NCI-H446 (cell line): ENCODE measurements at places on chromosomes 16 and 17.
A peak's percentile ranks its signal among the peaks of the same experiment; 100 is the strongest.

DNA sequence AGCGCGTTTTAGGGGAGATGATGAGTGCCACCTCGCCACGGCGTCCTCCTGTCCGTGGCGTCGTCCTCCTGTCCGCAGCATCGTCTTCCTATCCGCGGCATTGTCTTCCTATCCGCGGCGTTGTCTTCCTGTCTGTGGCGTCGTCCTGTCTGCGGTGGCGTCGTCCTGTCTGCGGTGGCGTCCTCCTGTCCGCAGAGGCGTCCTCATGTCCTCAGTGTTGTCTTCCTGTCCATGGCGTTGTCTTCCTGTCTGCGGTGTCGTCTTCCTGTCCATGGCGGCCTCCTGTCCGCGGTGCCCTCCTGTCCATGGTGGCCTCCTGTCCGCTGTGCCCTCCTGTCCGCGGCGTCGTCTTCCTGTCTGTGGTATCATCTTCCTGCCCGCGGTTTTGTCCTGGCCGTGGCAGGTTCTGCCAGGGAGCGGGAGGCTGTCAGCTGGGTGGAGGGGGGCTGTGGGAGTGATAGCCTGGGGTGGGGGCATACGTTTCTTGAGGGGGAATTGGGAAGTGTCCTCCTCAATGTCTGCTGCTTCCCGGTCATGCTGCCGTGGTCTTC is 30.9 kb downstream of the TBCD start:
- DNase-seq: no peak

DNA sequence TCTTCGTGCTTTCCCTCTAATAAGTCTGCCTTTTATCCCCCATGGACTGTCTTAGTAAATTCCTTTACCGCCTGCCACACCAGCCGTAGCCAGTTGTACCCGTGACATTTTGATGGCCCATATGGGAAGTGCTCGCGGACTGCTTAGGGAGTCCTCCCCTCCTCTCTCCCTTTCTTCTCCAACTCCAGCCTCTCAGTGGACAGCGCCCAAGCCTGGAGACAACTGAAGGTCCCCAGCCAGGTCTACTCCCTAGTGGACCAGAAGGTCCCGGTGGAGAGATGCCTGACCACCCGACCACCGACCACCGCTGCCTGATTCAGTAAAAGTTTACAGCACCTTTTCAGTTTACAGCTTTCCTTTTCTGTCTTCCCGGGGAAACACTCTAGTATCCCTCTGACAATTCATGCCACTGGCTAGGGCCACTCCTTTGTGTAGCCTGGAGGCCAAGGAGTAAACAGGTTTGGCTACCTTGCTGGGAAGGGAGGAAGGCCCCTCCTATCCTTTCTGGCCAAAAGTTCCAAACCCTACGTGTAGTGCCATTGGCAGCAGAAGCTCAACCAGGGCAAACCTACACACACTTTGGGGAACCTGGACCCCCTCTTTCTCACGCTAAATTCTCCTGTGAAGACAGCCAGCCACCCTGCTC is 18.0 kb downstream of the CTRB2 start:
- DNase-seq: no peak

DNA sequence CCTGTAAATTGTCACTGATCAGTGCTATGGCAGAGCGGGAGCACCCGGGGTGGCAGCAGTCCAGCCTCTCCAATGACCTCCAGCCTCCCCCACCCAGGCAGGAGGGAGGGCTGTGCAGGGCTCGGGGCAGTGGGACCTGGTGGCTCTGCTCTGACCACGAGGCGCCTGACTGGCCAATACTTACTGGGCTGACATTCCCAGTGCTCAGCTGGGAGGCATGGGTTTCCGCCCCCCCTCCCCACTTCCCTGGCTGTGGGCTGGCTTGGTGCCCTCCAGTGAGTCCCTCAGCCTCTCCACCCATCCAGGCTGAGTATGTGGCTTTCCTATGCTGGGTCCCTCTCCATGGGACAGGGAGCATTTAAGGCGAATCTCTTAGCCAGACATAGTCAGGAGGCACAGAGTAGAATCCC is 2.7 kb downstream of the SOCS3 start:
- no peak for DNase-seq

- DNase-seq: no peak
Measured at GRCh38 chr16:10145542-10146035, 36.6 kb downstream of the GRIN2A start.

GRCh38 chr17:30796016-30796415 is 28.5 kb downstream of the CRLF3 start:
- no peak for DNase-seq

DNA sequence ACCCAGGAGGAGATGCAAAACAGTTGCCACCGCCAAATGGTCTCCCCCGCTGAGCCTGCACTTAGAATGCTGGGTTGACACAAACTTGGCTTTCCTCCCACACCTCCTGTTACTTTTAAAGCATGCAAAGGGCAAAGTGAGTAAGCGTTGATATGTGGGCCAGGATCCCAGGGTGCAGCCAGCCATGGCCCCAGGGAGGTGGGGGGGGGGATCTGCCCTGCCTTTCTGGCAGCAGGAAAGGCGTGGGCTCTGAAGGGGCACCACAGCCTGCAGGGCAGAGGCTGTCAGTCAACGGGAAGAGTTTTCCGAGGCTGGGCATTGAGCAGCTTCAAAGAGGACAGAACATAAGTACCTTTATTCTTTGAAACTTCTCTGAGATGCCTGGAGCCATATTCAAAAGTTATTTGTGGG is 142.3 kb downstream of the ABCC12 start:
- peak; percentile 92 for DNase-seq

DNA sequence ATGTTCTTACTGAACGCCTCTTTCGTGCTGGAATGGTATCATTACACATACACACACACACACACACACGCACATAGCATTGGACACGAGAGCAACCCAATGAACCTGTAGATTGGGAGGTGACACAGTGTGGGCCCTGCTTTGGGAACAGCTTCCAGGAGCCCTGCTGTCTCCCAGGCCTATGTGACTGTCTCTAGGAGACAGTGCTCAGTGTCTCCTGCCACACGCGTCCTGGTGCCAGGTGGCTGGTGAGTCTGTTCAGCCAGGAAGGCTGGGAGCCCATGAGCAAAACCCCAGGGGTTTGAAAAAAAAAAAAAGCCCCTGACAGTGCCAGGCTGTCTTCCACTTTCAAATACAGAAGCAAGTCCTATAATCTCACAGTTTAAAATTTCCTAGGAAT is 2.4 kb upstream of the SPOP start:
- no peak for DNase-seq

GRCh38 chr16:88375236-88375975 is 7.4 kb upstream of the ZNF469 start:
- DNase-seq: no peak

GRCh38 chr17:29655323-29655722 is 32.6 kb upstream of the CORO6 start:
- no peak for DNase-seq

DNA sequence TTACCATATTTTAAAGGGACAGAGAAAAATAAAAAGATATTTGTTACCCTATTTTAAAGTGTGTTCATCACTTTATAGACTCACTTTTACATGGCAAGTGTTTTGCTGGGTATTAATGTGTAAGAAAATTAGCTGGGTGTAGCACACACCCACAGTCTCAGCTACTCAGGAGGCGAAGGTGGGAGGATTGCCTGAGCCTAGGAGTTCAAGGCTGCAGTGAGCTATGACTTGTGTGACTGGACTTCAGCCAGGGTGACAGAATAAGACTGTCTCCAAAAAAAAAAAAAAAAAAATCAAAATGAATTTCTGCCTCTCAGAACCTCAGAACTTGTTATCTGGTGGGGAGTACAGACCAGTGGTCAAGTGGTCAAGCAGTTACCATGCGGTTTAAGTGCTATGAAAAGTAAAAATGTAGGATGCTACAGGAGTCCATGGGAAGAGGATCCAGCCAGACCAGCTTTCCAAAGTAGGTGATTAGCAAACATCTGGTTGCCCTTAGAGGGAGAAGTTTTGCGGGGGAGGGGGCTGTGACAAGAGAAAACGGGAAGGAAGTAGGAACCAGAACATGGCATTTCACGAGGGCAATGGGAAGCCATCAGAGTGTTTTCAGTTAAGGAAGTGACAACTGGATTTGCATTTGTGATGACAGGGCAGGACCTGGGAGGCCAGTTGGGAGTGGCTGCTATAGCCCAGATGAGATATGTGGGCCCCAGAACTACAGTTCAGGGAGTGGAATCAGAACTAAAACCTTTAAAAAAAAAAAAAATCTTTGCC is 13.9 kb downstream of the CNEP1R1 start:
- no peak for DNase-seq

GRCh38 chr16:11340710-11341109 is 4.5 kb upstream of the RMI2 start:
- DNase-seq: no peak

- DNase-seq: no peak
Measured at GRCh38 chr16:72094266-72094610, 591 bp downstream of the DHX38 start.

DNA sequence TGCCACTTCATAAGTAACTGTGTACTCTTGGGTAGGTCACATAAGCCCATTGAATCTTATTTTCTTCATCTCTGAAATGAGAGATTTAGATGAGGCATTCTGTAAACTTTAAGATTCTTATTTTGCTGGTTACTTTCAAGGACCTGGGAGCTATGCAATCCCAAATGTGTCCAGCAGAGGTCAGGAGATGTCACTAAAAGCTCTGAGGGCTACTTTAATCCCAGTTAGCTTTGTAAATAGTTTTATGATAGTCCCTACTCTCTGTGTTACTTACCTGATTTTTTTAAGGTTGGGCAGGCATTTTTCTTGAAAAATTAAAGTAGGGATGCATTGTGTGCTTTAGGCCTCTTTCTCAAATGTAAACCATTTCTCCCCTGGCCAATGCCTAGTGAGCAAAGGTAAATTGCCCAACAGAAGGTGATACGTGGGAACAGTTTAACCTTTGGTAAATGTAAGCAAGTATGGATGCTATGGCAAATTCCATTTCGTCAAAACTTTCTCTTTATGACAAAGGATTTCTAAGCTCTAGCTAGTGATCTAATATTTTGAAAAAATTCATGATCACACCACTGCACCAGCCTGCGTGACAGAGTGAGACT is 57.1 kb upstream of the WSB1 start:
- peak; percentile 60 for DNase-seq

GRCh38 chr17:50051082-50051576 is 4.8 kb upstream of the ITGA3 start:
- no peak for DNase-seq

- DNase-seq: no peak
Measured at GRCh38 chr16:48547530-48547929, 62.5 kb downstream of the N4BP1 start.

- DNase-seq: no peak
Measured at GRCh38 chr16:73083271-73083670, 35.3 kb upstream of the ZFHX3 start.

DNA sequence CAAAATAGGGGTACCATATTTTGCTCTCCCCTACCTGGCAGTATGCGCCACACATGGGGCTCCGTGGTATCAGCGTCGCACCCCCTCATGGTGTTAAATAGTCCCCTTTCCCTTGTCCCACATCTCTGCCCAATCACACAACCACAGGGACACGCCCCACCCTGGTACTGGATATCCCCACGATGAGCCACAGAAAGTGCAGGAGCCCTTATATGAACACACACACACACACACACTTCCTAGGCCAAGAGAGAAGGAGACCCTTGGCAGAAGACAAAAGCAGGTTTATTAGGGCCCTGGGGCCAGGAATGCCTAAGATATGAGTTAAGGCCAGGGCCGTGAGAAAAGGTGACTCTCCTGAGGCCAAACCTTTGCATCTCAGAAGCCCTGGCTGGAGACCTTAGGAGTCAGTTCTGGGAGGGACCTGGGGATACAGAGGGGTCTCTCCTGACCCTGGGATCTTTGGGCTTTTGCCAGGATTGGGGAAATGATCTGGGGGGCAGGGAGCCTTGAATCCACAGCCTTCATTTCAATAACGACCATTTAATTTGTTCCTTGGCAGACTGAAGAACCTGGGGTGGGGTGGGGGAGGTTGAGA is 11.6 kb downstream of the COPZ2 start:
- DNase-seq: no peak

- DNase-seq: no peak
Measured at GRCh38 chr17:57919918-57920317, 35.3 kb downstream of the CUEDC1 start.

- DNase-seq: no peak
Measured at GRCh38 chr16:50102051-50102746, 36.4 kb downstream of the HEATR3 start.

- DNase-seq: no peak
Measured at GRCh38 chr17:6641247-6641863, 495 bp downstream of the TXNDC17 start.

- peak; percentile 17 for DNase-seq
Measured at GRCh38 chr17:60468371-60468770, 46.1 kb downstream of the CHCT1 start.

GRCh38 chr17:13750816-13751793 is 149.4 kb upstream of the HS3ST3A1 start:
- DNase-seq: no peak

DNA sequence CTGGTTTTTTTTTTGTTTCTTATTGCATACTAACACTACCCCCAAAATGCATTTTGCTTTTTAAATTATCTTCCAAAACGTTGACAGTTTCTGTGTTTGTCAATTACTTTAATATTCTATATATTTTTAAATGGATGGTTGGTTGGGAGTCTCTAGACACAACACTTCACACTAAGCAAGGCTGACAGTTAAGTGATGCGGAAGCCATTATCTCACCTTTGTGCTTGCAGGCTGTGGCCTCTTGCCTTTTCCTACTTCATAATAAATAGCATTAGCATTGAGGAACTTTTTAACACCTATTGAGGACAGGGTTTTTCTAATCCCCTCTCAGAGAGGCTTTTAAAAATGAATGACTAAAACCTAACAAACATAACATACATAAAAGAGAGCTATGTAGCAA is 280.8 kb upstream of the TBX2 start:
- no peak for DNase-seq

DNA sequence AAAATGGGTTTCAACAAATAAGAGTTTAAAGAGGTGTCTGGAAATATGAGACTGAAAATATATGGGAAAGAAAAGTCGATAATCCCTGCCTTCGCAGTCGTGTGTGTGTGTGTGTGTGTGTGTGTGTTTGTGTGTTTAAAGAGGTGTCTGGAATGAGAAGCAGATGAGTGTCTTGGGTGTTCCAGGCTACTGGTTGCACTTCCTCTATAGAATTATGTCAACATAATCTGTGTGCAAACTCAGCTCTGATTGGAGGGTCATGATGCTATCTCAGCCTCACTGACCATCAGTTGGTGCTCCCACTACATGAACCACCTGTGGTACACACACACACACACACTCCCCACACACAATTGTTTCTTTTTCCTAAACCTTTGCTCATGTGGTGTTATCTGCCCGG is 347.3 kb downstream of the NPIPA8 start:
- DNase-seq: no peak

DNA sequence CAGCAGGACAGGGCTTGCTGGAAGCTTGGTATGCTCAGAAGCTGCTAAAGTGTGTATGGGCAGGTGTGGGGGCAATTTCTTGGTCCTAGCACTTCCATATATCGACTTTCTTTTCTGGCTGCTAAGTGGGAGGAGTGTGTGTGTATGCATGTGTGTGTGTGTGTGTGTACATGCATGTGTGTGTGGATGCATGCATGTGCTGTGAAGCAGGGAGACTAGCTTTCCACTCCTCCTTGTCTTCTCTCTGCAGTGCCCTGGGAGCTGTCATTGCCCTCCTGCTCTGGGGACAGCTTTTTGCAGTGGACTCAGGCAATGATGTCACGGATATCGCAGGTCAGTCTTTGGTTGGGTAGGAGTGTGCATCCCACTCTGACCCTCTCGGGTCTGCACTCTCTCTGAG is 1.6 kb downstream of the HP start:
- no peak for DNase-seq

- DNase-seq: no peak
Measured at GRCh38 chr16:85656351-85657266, 32.1 kb downstream of the GINS2 start.

GRCh38 chr17:11950771-11951519 is 46.3 kb downstream of the ZNF18 start:
- DNase-seq: no peak
